ENCODE measurements at places on chromosomes 12 and 14. TPM values are rescaled to one million over a fixed set of nuclear protein-coding genes. Genes with fewer than 3 reads are reported as not detected.

DNA sequence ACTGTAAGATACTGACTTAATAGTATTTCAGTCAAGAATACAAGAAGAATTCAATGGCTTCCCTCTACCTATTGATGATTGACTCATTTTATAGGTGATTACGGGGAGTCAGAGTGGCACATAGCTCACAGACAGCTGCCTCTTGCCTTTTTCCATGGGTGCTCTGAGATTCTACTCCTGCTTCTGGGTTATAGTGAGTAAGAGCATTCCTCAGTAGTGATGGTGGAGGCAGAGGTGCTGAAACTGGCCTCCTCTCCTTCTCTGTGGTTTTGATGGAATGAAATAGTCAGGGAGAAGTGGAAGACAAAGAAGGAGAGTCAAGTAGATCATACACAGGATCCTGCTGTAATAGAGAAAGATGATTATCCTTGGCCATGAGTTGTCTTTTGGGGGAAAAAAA is 438.2 kb upstream of the FAR2 start:
- no peak for DNase-seq
- H3K27me3 ChIP-seq = no peaks in the 10 kb centered on the region
- H3K4me1 ChIP-seq = no peaks in the 10 kb centered on the region
- no peak overlapping the region for H3K27ac ChIP-seq
- no peak overlapping the region for H3K4me3 ChIP-seq

DNA sequence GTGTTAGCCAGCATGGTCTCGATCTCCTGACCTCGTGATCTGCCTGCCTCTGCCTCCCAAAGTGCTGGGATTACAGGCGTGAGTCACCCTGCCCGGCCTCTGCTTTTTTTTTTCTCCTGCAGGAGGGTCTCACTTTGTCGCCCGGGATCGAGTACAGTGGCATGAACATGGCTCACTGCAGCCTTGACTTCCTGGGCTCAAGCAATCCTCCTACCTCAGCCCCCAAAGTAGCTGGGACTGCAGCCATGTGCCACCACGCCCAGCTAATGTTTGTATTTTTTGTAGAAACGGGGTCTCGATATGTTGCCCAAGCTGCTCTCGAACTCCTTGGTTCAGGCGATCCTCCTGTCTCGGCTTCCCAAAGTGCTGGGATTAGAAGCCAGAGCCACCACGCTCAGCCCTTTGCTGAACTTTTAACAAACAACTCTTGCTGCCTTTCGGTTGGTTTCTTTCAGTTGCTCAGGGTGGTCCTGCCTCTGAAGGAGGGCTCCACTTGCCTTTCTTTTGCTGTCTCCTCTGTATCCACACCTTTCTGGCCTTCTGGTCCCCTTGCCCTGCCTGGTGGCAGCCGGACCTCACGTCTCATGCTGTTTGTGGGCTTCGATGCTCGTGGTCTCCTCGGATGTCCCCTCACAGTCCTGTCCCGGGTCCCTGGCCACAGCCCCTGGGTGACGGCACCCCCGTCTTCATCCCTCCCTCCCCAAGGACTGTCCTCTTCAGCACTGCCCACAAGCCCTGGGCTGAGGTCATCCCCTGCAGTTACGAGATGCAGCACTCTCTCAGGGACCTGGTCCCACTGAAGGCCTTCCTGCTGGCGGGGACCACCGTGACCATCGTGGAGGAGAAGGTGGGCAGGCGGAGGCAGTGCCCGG is 3.8 kb upstream of the B3GNT4 start:
- H3K27me3 ChIP-seq = peaks cover 75% of the 10 kb centered on the region
- no peak overlapping the region for H3K4me3 ChIP-seq
- no peak for DNase-seq
- H3K4me1 ChIP-seq = no peaks in the 10 kb centered on the region
- no peak overlapping the region for H3K27ac ChIP-seq

- H3K36me3 ChIP-seq = no peaks in the 10 kb centered on the region
- peak overlapping the region; percentile 26 for H3K4me3 ChIP-seq
- no peak for DNase-seq
Observed at GRCh38 chr12:54561164-54561563, 11.8 kb downstream of the PDE1B start.

- peak; percentile 13 for DNase-seq
- H3K36me3 ChIP-seq = no peaks in the 10 kb centered on the region
- H3K27me3 ChIP-seq = no peaks in the 10 kb centered on the region
- peaks cover 11% of the 10 kb centered on the region for H3K4me1 ChIP-seq
Observed at GRCh38 chr12:107349008-107349747, 255.8 kb upstream of the CRY1 start.

DNA sequence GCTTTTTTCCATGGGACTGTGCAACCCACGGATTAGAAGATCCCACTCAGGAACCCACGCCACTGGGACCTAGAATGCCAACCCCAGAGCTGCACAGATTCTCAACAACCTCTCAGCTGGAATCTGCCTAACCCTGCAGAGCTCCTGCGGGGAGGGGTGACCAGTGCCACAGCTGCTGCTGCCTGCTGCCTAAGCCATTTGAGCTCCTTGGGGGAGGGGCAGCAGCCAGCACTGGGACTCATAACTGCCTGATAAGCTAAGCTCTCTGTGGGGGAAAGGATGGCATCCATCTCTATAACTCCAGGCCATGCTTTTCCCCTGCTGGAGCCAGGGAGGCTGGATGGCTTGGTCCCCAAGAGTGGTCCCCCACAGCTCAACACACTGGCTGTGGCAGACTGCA is 182.8 kb downstream of the SLC5A8 start:
- no peak for DNase-seq
- H3K27ac ChIP-seq = no peak overlapping the region
- H3K4me1 ChIP-seq = no peaks in the 10 kb centered on the region
- no peaks in the 10 kb centered on the region for H3K27me3 ChIP-seq

GRCh38 chr12:59370933-59371332 is 224.9 kb upstream of the SLC16A7 start:
- DNase-seq = no peak
- H3K4me3 ChIP-seq = no peak overlapping the region
- H3K36me3 ChIP-seq = no peaks in the 10 kb centered on the region

GRCh38 chr14:105290621-105291346 is 10.0 kb downstream of the BRF1 start:
- H3K27ac ChIP-seq = no peak overlapping the region
- DNase-seq = no peak
- H3K27me3 ChIP-seq = no peaks in the 10 kb centered on the region
- H3K36me3 ChIP-seq = no peaks in the 10 kb centered on the region

- no peak for DNase-seq
- no peak overlapping the region for H3K27ac ChIP-seq
- no peaks in the 10 kb centered on the region for H3K4me1 ChIP-seq
Observed at GRCh38 chr14:96906434-96906833, 109.3 kb downstream of the VRK1 start.

GRCh38 chr14:47346849-47347248 is 328.6 kb downstream of the MDGA2 start:
- H3K4me1 ChIP-seq = no peaks in the 10 kb centered on the region
- H3K27me3 ChIP-seq = no peaks in the 10 kb centered on the region

Gene KCNK13
- polyA plus RNA-seq = 0.23 TPM

Gene GLIPR1L2
- 1.1 TPM for polyA plus RNA-seq

Gene KCNA5
- 1.1 TPM for polyA plus RNA-seq

Gene LHX5
- polyA plus RNA-seq = not detected

- peaks cover 16% of the 10 kb centered on the region for H3K4me1 ChIP-seq
- DNase-seq = peak; percentile 16
- no peak overlapping the region for H3K4me3 ChIP-seq
- no peak overlapping the region for H3K27ac ChIP-seq
Observed at GRCh38 chr12:52815676-52816588, 2.0 kb upstream of the KRT4 start.

DNA sequence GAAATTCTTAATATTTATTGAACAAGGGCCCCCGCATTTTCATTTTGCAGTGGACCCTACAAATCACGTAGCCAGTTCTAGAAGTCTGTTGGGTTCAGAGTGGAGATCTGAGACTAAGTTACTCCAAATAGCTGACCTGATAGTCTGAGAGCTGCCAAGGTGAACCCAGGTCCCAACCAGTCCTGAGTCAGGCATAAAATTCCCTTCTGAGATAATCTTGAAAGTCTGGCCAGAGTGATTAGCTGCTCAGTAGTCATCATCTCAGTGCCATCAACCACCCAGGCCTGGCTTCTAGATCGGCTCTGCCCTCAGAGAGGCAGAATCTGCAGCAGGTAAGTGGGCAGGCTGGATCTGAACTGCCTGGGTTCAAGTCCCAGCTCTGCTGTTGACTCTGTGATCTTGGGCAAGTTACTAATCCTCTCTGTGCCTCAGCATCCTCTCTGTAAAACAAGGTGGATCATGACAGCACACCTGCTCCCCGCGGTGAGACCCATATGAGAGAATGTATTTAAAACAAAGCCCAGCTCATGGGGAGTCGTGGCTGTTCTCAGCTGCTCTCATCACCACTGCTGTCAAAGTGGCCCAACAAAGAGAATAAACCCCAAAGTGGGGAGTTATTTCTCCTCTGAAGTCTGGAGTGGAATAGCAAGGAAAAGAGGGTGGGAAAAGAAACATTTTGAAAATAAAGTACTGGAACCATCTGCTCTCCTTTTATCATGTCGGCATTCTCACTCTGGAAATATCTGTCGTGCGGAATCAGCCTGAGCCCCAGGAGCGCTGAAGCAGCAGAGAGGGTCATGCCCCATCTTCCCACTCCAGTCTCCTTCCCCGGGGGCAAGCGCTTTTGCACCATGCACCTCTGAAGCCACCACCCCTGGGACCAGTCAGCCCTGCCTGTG is 193.3 kb downstream of the DPF3 start:
- DNase-seq = no peak
- H3K36me3 ChIP-seq = no peaks in the 10 kb centered on the region
- no peaks in the 10 kb centered on the region for H3K4me1 ChIP-seq
- H3K4me3 ChIP-seq = no peak overlapping the region
- H3K27me3 ChIP-seq = no peaks in the 10 kb centered on the region

- no peaks in the 10 kb centered on the region for H3K4me1 ChIP-seq
- H3K27ac ChIP-seq = no peak overlapping the region
- no peaks in the 10 kb centered on the region for H3K36me3 ChIP-seq
- no peak for DNase-seq
Observed at GRCh38 chr12:58608711-58609110, 311.6 kb downstream of the LRIG3 start.

DNA sequence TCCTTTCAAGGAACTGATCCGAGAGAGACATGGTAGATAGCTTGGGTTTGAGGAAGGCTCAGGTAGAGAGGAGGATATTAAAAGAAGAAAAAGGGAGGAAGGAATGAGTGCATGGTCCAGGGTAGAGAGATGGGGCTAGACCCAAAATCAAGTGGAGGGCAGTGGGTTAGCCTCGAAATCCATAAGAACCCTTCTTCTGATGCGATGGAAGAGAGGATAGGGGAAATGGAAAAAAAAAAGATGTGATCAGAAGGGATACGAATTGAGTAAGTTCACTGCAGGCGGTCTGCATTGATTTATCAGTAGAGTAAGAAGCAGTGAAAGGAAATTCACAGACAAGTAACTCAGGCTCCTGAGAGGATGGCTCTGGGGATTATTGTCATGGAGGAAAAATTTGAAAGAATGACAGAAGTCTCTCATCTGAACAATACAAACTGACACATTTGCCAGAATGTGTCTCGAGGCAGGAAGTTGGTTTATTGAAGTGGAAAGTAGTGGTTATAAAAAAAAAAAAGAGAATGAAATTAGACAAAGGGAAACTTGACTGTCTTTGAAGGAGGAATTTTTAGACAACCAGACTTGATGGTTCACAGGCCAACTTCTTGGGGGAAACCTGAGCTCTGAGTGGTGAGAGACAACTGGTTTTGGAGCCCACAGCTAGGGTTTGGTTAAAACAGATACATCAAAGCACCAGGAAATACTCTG is 10.2 kb downstream of the PPFIBP1 start:
- no peak for DNase-seq
- peaks cover 4% of the 10 kb centered on the region for H3K36me3 ChIP-seq
- peaks cover 18% of the 10 kb centered on the region for H3K4me1 ChIP-seq
- H3K4me3 ChIP-seq = no peak overlapping the region

GRCh38 chr14:66490143-66491111 is 4.3 kb downstream of the CCDC196 start:
- no peaks in the 10 kb centered on the region for H3K27me3 ChIP-seq
- H3K4me1 ChIP-seq = no peaks in the 10 kb centered on the region
- no peak overlapping the region for H3K27ac ChIP-seq
- DNase-seq = no peak

Gene ASIC1
- polyA plus RNA-seq = 8.8 TPM

- no peaks in the 10 kb centered on the region for H3K27me3 ChIP-seq
- H3K4me1 ChIP-seq = no peaks in the 10 kb centered on the region
- H3K36me3 ChIP-seq = no peaks in the 10 kb centered on the region
- no peak overlapping the region for H3K27ac ChIP-seq
Observed at GRCh38 chr14:69328317-69328716, 68.4 kb downstream of the GALNT16 start.

Gene KCNJ8
- polyA plus RNA-seq = 25.2 TPM

Gene WDR89
- polyA plus RNA-seq = 22.9 TPM

GRCh38 chr12:94282675-94283074 is 134.3 kb downstream of the PLXNC1 start:
- no peaks in the 10 kb centered on the region for H3K27me3 ChIP-seq
- no peaks in the 10 kb centered on the region for H3K36me3 ChIP-seq
- no peak overlapping the region for H3K4me3 ChIP-seq
- DNase-seq = peak; percentile 81
- peaks cover 6% of the 10 kb centered on the region for H3K4me1 ChIP-seq
- H3K27ac ChIP-seq = peak overlapping the region; percentile 57

Gene A2ML1
- polyA plus RNA-seq = 0.72 TPM

Gene TAC3
- polyA plus RNA-seq = 0.65 TPM

- H3K27ac ChIP-seq = no peak overlapping the region
- H3K36me3 ChIP-seq = no peaks in the 10 kb centered on the region
- DNase-seq = no peak
- no peaks in the 10 kb centered on the region for H3K27me3 ChIP-seq
- no peaks in the 10 kb centered on the region for H3K4me1 ChIP-seq
Observed at GRCh38 chr14:86334355-86334754, 804.4 kb downstream of the FLRT2 start.

- DNase-seq = no peak
- H3K27me3 ChIP-seq = no peaks in the 10 kb centered on the region
- no peaks in the 10 kb centered on the region for H3K36me3 ChIP-seq
- no peaks in the 10 kb centered on the region for H3K4me1 ChIP-seq
- H3K4me3 ChIP-seq = no peak overlapping the region
- H3K27ac ChIP-seq = no peak overlapping the region
Observed at GRCh38 chr12:67958187-67958586, 31.1 kb upstream of the IFNG-AS1 start.

Gene GZMH
- 0.34 TPM for polyA plus RNA-seq

- DNase-seq = no peak
- H3K4me3 ChIP-seq = no peak overlapping the region
- H3K36me3 ChIP-seq = no peaks in the 10 kb centered on the region
- no peaks in the 10 kb centered on the region for H3K4me1 ChIP-seq
Observed at GRCh38 chr12:66644151-66644550, 34.7 kb downstream of the GRIP1 start.

All from left lung (tissue), 14 donors.